ENCODE measurements at places on chromosomes 12 and 14.

- peak; percentile 39 for DNase-seq
Measured at GRCh38 chr12:1630133-1630826, 1.2 kb downstream of the WNT5B start.

DNA sequence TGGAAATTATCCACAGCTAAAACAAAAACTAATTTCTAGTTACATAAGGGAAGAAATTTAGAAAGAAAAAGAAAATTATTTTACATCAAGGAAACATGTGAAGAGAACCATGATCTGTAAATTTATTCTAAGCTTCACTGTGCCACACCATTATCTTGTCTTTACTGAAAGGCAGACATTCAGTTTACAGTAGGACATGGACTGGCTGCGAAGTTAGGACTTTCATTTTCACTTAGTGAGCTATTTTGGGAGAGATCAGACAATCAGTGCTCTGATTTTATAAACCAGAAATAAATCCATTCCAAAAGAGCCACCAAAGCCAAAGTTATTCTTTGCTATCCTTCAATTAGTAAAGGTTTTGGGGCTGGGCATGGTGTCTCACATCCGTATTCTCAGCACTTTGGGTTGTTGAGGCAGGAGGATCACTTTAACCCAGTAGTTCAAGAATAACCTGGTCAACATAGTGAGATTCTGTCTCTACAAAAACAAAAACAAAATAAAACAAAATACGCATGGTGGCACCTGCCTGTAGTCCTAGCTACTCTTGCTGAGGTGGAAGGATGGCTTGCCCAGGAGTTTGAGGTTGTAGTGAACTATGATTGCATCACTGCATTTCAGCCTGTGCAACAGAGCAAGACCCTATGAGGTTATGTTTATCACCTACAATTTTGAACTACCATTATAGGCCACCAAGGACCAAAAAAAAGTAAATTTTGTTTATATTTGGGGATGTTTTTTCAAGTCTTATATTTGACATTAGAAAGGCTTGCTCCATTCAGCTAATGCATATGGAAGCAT, 1084.8 kb upstream of the ATXN7L3B start:
- no peak for DNase-seq

- no peak for DNase-seq
Measured at GRCh38 chr14:35932659-35933159, 106.6 kb downstream of the BRMS1L start.

- no peak for DNase-seq
Measured at GRCh38 chr12:1339618-1340319, 254.6 kb downstream of the FBXL14 start.

DNA sequence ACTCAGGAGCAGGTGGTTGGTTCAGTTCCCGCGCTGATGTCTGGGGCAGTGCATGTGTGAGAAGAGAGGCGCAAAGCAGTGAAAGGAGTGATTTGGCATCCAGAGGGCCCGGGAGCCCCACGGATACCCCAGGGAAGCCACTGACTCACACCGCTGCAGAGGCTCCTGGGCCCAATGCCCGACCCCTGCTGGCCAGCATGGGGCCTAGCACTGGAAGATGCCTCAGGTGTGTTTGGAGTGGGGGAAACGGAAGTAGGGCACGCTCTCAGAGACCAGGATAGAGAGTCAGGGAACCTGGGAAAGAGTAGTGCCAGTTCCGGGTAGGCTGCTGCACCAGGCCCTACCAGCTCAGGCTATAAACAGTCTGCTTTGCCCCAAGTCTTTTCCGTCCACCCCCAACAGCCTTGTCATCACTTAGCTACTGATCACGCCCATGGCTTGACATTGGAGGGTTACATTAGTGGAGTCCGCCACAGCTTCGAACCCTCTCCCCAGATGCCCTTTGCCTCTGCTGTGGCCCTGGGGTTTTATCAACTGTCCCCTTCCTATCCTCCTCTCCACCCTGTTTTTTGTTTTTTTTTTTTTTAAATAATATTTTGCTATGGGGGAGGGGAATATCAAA, 9.5 kb upstream of the CSAD start:
- peak; percentile 14 for DNase-seq

DNA sequence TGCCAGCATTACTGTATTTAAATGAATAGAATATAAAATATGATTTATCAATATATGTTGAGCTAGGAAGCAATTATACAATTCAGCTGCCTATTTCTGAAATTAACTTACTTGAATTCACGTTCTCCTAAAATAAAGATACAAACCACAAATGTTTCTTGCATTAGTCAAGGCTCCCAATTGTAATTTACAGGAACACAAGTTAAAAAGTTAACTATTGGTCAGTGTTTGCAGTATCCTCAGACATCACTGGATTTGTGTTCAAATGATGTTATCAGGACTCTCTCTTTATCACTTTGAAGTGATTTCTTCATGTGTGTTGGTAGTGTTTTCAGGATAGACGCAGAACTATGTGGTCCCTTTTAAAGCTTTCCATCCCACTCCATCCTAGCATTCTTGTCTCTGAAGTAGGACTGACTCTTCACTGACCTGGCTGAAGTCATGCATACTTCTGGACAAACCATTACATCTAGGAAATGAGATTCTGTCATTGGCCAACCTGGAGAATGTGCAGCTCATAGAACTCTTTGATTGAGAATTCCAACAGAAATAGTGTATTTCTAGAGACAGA, 156.1 kb downstream of the KICS2 start:
- no peak for DNase-seq
